Stromal cell of bone marrow (primary cell): ENCODE measurements at places on chromosomes 16 and 17.
A peak's percentile ranks its signal among the peaks of the same experiment; 100 is the strongest.

- DNase-seq, result no peak
These were observed 538 bp upstream of the CCNF start for GRCh38 chr16:2428784-2429033.

- DNase-seq, result peak; percentile 88
These were observed 76.0 kb downstream of the WIPI1 start for GRCh38 chr17:68381076-68381900.

DNA sequence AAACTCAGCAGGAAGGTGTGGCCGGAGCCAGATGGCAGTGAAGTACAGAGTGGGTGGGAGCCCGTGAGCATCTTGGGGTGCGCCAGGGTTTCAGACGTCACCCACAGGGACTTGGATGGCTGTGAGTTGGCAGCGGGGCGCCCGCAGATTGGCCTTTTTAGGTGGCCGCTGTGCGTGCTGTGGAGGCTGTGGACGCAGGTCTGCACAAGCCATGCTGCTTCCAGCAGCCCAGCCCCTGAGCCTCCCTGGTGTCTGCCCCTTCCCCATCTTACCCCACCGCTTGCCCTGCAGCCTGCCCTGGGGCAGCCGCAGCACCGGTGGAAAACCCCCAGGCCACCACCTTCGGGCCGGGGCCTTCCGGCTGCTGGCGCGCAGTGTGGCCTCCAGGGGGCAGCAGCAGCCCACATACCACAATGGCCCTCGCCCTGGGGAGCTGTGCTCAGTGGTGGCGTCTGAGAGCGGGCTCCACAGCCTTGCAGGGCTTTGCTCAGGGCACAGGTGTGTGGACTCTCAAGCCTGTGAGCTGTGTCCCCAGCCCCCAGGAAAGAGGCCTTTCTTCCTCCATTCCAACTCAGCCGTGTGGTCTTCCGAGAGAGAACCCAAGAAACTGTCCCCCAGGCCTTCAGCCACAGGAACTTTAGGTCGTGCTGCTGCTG lies 11.8 kb downstream of the ENDOV start:
- no peak for DNase-seq

- peak; percentile 36 for DNase-seq
These were observed 22.0 kb upstream of the ALDH3A1 start for GRCh38 chr17:19769946-19770652.

DNA sequence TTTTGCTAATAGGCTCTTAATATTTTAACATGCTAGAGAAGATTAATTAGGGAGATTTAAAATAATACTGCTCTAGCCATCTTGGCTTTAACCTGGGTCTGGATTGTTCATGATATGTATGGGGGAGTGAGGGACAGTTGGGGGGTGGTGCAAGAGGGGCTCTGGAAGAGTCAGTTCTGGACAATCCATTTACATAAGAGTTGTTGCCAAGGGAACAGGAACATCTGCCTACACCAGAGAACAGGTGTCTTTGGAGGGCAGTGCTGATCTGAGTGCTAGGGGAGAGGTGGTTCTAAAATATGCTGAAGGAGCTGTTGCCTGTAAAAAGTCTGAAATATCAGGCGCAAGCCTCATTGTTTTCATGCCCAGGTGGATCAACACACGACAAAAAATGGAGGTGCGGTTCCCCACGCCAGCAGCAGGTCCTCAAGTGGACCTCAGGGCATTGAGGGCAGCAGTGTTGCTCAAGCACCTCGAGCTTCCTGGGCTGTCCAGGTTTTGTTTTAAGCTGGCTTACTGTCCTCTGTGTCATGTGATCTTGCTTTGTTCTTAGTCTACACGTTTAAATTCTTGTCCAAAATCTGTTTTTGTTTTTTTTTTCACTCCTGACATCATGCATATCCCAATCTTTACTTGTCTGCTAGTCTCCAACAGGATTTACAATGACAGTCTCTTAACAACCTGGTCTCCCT lies 25.4 kb upstream of the WSB1 start:
- no peak for DNase-seq

DNA sequence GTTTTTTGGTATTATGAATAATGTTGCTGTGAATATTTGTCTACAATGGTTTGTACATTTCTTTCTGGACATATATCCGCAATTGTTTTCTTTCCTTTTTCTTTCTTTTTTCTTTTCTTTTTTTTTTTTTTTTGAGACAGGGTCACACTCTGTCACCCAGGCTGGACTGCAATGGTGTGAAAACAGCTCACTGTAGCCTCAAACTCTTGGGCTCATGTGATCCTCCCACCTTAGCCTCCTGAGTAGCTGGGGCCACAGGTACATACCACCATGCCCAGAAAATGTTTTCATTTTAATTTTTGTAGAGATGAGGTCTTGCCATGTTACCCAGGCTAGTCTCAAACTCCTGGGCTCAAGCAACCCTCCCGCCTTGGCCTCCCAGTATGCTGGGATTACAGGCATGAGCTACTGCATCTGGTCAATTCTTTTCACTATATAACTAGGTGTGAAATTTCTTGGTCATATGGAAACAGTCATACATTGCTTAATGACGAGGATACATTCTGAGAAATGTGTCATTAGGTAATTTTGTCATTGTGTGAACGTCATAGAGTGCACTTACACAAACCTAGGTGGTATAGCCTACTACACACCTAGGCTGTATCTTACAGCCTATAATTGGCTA lies 15.2 kb downstream of the IL21R start:
- DNase-seq, result no peak

GRCh38 chr16:1453316-1453715 lies 9.0 kb upstream of the CCDC154 start:
- no peak for DNase-seq

DNA sequence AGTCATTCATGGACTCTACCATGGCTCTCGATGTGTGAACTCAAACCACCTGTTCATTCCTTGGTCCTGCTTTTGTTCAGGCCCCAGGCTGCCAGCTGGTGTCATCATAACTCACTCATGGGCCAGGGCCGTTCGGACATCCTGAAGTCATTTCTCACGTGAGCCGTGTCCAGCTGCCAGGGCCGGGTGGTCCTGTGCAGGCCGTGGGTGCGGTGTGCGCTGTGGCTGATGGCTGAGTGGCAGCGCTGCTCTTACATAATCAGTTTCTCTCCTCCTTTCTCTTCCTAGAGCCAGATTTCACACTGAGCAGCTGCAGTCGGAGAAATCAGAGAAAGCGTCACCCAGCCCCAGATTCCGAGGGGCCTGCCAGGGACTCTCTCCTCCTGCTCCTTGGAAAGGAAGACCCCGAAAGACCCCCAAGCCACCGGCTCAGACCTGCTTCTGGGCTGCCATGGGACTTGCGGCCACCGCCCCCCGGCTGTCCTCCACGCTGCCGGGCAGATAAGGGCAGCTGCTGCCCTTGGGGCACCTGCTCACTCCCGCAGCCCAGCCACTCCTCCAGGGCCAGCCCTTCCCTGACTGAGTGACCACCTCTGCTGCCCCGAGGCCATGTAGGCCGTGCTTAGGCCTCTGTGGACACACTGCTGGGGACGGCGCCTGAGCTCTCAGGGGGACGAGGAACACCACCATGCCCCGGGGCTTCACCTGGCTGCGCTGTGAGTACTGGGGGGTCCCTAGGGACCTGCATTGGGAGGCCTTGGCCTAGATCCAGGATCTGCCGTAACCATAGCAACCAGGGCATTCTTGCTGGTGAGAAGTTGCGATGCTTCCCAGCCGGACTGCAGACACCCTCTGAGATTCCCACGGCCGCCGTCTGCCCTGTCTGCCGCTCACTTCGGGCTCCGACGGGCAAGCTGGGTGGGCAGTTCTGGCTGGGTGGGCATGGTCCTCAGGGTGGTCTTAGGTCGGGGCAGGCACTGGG lies at the start of gene IL34:
TSS of gene IL34 (plus strand) at position 300 of the 982 bp plus-strand sequence. CDS start at position 689, 389 bp downstream.
- no peak for DNase-seq

- DNase-seq, result no peak
These were observed 312.3 kb upstream of the KCNJ16 start for GRCh38 chr17:69762766-69763165.

DNA sequence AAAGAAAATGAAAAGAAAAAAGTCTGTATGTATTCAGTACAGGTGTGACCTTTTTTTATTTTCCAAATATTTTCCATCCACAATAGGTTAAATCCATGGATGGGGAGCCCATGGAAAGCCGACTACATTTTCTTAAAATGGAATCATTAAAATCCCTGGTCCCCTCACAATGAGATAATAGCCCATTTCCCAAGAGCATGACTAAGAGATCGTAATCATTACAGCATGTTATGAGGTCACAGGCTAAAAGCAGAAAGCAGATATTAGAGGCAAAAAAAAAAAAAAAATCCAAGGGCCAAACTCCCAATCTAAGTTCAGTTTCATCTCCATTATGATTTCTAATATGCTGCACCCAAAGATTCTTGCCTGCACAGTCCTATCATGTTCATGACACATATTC lies 44.7 kb downstream of the CYTH1 start:
- peak; percentile 74 for DNase-seq

DNA sequence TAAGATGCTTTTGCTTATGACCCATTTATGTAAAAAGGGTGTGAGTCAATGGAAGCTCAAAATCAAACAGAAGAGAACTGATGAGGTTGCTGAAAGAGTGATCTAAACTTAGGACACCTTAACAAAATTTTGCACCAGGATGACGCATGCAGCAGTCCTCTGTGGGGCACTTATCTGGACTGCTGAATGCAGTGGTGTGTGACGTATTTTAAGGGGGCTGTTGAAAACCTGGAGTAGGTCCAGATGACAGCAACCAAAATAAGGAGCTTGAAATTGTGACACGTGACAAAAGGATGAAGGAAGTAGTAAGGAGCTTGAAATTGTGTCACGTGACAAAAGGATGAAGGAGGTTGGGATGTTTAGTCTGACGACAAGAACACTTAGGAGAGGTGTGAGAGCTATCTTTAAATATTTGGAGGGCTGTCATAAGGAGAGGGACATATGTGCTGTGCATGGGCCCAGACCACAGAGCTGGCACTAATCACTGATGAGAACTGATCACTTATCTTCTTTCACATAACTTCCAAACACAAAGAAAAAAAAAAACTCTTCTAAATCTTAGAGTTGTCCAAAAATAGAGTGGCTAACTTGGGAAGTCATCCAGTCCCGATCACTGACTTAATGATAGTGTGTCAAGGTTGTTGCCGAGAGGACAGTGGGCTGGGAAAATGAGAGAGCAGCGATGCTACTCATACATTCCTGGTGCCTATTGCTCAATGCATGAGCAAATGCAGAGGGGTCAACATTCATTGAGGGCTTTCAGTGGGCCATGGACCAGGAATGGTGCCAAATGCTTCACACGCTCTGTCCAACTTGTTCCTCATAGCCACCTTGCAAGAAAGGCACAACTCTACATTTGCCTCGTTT lies 264.2 kb upstream of the ZFHX3 start:
- no peak for DNase-seq

DNA sequence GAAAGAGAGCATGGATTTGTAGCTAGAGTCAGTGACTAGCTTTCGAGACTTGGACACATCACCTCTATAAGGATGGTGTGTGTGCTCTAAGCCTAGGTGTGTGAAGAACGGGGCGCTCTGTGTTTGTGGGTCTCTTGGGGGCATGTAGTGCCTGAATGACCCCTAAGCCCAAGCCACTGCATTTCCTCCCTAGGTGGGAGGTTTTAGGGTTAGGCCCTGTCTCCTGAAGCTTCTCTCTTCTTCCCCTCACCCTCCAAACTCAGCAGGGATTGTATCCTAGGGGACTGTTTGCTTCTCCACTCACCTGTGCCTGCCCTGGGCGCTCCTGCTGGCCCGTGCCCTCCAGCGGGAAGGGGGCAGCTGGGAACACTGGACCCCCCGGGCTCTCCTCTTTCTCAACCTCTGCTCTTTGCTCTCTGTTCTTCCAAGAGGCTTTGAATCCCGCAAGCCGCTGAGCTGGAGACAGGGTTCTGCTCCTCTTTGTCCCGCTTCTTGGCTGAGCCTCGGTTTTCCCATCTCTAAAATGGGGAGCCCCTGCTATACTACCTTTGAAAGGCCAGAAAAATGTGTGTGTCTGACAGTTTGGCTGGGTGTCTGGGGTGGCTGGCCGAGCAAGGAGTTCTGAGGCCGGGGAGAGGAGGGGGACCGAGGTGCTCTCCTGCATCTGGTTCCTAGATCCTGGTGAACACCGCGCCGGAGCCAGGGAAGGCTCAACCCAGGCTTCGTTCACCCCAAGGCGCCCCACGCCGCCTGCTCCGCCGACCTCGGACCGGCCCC lies 810 bp downstream of the CYGB start:
- DNase-seq, result no peak

DNA sequence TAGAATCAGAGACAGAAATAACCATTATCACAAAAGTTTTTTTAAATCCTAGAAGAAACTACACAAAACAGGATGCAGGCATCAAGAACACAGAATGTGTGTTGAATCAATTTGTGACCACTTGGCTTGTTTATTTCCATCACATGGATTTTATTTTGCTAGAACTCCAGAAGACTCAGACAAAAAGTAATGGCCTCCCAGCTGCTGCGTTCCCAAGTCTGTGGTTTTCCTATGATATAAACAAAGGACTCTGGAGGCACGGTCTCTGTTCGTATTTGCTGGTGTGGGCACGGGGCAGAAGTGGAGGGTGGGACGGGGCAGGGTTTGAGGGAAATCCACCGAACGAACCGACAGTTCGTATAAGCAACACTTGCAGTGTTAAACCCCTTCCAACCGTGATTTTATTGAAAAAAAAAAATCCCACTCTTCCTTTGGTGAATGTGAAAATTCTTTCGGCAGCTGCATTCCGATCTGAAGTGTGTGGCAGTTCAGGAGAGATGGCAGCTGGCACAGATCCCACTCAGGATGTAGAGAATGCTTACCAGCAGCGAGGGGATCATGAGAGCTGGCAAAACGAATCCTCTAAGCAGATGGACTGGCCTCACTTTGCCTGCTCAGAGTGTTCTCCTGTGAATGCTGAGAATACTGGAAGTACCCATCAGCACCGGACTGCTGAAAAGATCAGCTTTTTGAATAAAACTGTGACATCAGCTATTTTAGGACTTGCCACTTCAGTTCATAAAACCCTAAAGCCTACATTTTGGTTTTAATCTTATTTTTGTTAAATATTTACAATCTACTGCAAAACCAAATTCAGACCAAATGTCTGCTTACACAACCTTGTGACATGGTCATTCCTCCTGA lies 165.2 kb downstream of the VPS53 start:
- no peak for DNase-seq

DNA sequence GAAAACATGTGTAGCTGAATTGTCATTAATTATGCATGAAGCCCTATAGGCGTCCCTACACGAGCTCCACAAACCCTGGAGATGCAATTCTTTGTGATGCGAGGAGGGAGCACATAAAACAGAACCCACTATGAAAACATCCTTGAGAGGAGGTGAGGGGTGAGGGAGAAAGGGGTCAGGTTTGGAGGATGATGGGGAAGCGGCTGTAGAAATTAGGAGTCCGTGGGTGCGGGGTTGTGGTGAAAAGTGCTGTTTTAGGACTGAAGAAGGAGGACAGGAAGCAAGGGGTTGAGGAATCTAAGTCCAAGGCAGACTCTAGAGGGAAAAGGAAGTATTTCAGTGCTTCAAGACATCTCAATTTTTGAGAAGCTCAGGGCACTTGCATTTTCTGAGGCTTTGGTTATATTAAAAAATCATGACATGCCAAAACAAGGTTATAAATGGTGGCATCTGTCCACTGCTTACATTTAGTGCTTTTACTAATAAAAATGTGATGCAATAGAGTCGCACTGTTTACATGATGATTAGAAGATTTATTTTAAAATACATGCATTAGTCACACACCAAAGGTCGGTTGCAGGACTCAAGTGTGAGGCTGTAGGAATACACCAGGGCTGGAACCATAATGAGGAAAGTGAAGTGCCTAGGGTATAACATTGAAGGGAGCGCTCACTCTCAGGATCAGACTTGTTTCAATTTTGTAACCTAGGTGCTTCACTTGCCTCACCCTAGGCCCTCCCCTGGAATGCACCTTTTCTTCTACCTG lies 379.5 kb downstream of the HS3ST4 start:
- DNase-seq, result no peak

- DNase-seq, result no peak
These were observed 404.6 kb downstream of the MAF start for GRCh38 chr16:79195938-79196337.
